ENCODE measurements at places on chromosomes 4 and X.

DNA sequence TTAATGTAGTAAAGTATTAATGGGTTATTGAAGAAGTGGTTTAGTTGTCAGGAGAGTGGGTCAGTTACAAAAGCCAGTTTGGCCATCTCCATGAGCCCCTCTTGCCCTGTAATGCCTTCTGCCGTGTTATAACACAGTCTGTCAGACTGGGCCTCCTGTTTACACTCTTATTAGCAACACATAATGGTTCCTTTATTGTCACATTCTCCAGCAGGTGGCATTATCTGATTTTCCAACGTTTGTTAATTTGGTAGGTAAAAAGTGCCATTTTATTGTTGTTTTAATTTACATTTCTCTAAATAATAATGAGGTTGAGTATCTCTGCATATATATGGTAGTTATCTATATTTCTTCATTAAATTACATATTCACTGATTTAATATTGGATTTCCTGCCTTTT, 560.8 kb downstream of the FGF13 start:
- no peak for DNase-seq

- no peak for DNase-seq
Observed at GRCh38 chr4:73308286-73308685, 49.7 kb upstream of the ANKRD17 start.

- no peak for DNase-seq
Observed at GRCh38 chrX:41604766-41605543, 83.8 kb upstream of the GPR34 start.

DNA sequence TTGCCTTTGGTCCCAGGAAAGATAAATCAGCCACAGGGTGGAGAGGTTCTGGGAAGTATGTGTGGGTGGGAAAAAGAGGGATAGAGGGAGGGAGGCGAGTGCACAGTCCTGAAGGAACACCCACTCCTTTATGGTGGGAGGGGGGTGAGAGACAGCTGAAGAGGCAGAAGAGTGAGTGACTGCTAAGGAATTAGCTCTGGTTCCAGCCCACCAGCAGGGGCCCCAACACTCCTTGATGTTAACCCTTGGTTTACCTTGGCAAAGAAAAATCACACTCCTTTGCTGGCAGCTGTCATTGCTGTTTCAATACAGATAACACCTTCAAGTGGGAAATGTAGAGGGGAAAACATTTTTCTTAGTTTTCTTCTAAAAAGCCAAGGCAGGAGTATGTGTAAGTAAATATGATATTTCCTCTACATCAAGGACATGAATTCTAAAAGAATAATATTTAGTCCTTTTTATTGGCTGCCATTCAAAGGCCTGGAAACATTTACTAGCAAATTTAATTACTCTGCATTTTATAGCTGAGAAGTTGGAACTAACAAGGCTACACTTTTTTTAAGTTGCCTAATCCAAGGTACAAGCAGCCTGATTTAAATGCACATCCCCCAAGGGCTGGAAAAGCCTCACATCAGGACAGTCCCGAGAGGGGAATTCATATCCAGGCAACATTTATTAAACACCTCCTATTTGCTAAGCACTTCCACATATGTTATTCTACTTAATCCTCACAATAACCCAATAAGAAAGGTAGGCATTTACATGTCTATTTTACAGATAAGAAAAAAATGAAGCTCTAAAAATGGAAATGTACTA, 81.7 kb downstream of the HS6ST2 start:
- peak; percentile 58 for DNase-seq

DNA sequence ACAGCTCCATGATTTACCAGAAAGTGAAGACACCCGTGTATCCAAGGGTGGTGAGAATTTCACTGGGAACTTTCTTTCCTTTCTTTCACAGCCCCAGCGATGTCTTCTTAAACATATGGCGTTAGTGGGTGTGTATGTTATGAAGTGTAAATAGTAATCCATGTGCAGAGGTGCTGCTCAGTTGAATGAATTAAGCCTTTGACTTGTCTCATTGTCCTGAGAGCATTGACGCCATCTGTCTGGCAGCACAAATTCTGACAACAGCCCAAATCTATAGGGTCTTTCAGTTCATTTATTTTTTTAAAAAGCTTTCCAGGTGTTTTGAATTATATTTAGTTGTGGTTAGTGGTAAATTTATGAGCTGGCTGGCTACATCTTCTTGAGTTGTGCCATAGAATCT, 69.4 kb downstream of the CLCN5 start:
- DNase-seq = no peak

DNA sequence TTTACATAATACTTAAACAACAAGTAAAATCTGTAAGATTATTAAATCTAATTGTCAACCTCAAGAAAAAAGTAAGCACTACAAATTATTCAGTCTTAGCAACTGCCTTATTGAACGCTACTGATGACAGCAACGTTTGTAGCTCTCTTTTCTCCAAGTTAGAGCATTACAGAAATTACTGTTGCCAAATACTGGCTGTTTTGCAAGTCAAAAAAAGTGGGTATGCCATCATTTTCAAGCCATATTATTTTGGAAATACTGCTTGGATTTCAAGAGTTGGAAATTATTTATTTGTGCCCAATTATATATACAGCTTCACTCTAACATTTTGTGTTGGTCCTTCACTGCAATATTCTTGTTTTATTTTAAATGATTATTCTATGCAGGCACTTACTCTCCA, 221.7 kb downstream of the CXXC4 start:
- no peak for DNase-seq

GRCh38 chr4:152417673-152418072, 118.2 kb downstream of the FBXW7 start:
- DNase-seq = no peak

- DNase-seq = no peak
Observed at GRCh38 chr4:27000820-27001219, 140.2 kb downstream of the STIM2 start.

Data from H4 (cell line).